Heart left ventricle (tissue), 16 donors: ENCODE measurements at places on chromosomes 11 and 22.

- no peak for DNase-seq
These were observed 670 bp downstream of the MYEOV start for GRCh38 chr11:69294571-69295078.

DNA sequence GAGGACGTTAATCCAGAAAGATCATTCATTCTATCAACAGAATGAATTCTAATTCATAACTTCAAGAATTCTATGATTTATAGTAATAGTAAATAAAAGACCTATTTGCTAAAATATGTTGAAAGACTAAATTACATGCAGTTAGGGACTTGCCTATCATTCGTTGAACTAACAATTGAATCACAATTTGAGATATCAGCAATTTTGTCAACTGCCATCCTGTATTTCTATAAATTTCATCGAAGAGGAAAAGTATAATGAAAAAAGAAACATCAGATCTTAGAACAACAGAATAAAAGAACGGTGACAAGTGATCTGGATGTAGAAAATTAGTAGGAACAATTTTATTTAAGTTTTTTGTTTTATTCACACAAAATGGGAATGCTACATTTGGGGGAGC is 4.4 kb upstream of the TTC17 start:
- DNase-seq: no peak

GRCh38 chr11:82927264-82927880 is 25.8 kb downstream of the DDIAS start:
- DNase-seq: no peak

- DNase-seq: no peak
These were observed 37.7 kb downstream of the CHKA start for GRCh38 chr11:68083517-68083916.

DNA sequence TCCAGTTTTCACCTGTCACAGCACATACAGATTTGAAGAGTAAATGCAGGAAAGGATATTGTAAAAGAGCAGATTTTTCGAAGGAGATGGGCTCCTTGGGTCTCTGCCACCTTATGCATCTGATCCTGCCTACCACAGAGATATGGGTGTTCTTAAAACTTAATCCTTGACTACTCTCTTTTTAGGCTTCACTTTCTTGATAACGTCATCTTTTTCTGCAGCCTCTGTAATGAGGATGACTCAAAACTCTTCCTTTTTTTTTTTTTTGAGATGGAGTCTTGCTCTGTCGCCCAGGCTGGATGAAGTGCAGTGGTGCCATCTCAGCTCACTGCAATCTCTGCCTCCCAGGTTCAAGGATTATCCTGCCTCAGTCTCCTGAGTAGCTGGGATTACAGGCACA is 7.8 kb downstream of the PRR14L start:
- DNase-seq: no peak

- DNase-seq: no peak
These were observed 22.9 kb upstream of the SLC5A1 start for GRCh38 chr22:32020117-32020516.

- DNase-seq: no peak
These were observed 76.1 kb downstream of the MYO7A start for GRCh38 chr11:77203901-77204753.

DNA sequence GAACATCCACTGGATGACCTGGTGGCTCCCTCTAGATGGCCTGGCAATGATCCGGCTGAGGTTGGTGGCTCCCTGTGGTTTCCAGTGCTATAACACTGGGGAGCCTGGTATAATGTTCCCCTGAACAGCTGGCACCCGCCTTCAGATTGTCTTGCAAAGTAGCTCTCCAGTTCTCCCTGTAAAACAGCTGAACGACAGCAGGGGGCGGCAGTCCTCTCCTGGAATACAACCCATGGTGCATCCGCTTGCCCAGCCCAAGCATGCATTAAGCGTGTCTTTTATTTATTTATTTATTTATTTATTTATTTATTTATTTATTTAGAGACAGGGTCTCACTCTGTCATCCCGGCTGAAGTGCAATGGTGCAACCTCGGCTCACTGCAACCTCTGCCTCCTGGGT is 258.9 kb downstream of the BUD13 start:
- DNase-seq: no peak

GRCh38 chr22:39024519-39025308 is 3.8 kb downstream of the APOBEC3D start:
- DNase-seq: no peak

- DNase-seq: peak; percentile 18
These were observed 11.4 kb downstream of the GNB1L start for GRCh38 chr22:19843107-19843856.

GRCh38 chr11:95082576-95083001 is 7.1 kb upstream of the ENDOD1 start:
- no peak for DNase-seq

DNA sequence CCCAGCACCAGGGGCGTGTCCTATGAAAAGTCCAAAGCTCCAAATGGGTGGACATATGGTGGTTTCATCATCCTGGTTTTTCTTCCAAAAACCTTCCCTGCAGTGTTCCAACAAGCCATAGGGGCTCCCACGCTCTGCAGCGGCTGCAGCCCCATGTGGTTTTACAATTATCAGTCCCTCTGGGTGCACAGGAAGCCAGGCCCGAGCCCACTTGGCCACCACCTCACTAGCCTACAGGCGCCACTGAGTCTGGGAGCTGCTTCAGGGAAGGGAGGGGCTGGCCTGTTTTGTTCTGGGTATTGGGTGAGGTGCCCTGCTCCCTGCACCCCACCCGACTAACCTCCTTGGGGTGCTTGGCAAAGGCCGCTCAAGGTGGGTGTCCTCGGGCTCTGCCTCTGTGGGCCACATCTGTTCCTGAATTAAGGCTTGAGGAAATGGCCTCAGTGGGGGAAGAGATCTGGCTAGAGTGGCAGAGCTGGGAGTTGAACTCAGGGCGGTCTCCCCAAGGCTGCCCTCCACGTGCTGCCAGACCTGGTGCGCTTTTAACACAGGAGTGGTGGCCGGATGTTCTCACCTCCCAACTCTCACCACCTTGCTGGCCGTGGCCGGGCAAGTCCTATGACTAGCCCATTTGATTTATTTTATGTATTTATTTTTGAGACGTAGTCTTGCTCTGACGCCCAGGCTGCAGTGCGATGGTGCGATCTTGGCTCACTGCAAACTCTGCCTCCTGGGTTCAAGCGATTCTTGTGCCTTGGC is 5.3 kb upstream of the CDC42BPG start:
- peak; percentile 73 for DNase-seq

DNA sequence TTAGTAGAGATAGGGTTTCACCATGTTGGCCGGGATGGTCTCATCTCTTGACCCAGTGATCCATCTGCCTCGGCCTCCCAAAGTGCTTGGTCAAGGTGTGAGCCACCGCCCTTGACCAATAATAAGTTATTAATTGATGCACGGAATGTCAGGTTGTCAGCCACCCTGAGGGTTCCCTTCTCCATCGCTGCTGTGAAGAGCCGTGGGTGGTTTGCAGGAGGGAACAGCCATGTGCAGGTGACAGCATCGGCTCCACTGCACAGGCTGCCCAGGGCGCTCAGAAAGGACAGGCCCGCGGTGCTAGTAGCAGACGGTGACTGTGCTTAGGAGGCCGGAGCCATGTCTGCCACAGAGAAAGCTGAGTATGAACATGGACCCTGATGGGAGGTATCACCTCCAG is 814.0 kb downstream of the BRD1 start:
- DNase-seq: no peak
